Stimulated activated CD8-positive, alpha-beta memory T cell treated with anti-CD3 and anti-CD28 coated beads, Interleukin-15, amount 100 ng/mL, for 4 hours (primary cell): ENCODE measurements at places on chromosomes 4 and X.

GRCh38 chrX:70039758-70040157 lies 10.0 kb downstream of the AWAT2 start:
- no peak for DNase-seq

DNA sequence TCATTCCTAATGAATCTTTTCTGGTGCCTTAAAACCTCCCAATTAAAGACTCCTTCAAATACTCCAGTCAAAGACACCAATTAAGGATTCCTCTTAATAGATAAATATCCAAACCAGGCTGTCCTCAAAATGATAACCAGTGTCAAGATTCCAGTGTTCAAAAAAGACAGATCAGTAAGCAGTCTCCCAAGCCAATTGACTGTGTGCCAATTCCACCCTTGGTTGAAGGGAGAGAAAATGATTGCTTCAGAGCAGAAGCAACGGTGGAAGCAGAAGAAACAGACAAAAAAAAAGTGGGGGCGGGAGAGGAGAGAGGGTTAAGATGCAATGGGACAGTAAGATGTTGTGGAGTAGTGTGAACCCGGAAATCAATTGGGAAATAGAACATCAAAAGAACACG lies 216.0 kb upstream of the FTHL17 start:
- DNase-seq = no peak

GRCh38 chr4:40617872-40618271 lies 11.8 kb downstream of the RBM47 start:
- no peak for DNase-seq

DNA sequence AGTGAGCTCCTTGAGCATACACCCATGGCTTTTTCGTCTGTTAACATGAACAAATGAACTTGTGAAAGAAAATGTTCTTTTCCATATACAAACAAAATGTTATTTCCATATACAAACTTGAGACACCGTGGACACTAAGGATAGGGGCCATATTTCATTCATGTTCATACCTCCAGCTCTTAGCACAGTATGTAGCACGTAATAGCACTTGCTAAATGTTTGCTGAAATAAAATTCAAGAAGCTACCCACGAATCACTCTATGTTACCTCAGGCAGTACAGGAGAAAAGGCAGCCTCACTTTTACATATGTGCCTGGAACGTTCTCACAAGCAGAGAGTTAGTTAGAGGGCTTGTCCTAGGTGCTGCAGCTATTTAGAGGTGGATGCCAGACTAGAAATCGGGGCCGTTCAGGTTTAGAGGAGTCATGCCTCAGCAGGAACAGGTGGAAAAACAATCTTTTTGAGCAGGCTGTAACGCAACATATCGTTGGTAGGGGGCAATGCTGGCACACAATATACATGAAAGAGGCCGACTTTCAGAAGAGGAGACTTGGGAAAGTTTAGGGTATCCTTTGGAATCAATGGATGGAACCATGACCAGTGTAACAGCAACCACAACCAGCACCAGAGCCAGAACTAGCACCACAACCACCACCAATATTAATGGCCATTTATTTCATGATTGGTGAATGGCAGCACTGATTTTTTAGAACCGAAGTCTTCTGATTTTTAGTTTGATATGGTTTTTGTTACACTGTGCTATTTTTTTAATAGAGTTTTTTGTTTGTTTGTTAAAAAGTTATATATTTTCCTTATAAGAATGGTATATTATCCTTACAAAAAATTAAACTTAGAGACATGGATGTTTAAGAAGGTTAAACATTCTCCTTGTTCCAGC lies 14.8 kb upstream of the PAQR3 start:
- DNase-seq = no peak

DNA sequence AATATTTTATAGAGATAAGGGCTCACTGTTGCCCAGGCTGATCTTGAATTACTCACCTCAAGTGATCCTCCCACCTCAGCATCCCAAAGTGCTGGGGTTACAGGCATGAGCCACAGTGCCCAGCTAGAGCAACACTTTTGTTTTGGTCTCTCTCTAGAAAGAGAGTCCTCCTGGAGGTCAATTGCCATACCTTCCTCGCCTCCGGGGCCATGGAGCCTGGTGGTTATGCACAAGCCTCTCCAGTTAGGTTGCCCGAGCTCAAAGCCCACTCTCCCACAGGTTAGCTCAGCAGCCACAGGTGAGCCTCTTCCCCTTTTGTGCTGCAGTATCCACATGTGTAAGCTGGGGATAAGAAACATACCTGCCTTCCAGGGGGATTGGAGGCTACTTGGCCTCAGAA lies 24.2 kb upstream of the MAN2B2 start:
- DNase-seq = no peak

- no peak for DNase-seq
These were observed 47.4 kb upstream of the IL21 start for GRCh38 chr4:122668241-122668640.

DNA sequence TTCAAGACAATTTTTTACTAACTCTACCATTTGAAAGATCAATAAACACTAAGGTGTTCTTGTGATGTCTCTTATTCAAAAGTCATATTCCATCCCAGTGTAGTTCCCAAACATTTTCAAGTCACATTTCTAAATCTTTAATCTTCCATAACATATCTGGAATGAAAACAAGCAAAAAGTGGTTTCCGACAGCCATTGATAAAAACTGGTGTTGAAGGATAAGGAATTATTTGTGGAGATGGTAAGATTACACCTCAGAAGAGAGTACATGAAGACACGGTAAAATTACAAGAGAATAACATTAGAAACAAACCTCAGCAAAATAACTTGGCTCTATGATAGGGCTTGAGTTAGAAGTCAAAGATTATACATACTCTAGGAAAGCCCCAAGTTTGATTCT lies 4.3 kb downstream of the CHIC2 start:
- DNase-seq = no peak

DNA sequence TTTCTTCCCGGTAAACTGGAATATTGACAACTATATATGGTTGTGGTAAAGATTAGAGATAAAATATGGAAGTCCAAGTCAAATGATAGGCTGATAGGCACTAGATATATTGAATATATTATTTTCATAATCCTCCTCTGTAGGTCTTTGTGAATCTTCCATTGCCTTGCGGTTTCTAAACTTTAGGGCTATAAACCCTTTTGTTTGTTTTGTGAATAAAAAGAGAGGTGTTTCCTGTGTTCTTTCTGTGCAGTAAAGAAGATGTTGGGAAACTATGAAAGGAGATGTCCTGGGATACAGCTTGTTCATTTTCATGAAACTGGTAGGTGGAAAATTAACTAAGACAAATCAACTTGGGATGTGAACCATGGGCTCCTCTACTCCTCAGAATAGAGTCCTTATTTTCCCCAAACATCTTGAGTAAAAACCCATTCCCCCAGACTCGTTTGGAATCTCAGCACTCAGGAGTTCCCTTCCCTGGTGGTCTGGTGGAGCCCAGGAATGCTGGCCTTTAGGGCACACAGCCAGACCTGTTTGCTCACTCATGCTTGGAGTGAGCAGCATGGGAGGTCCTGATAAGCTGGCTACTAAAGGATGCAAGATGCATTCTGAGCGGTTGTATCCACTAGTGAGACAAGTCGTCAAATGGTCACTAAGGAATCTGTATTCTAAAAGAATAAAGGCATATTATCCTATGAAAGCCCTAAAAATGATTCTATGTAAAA lies 22.2 kb downstream of the PRDM8 start:
- no peak for DNase-seq

- no peak for DNase-seq
These were observed 22.6 kb upstream of the RBBP7 start for GRCh38 chrX:16892504-16893362.

GRCh38 chrX:40651620-40652223 lies 4.4 kb upstream of the CXorf38 start:
- peak; percentile 24 for DNase-seq

DNA sequence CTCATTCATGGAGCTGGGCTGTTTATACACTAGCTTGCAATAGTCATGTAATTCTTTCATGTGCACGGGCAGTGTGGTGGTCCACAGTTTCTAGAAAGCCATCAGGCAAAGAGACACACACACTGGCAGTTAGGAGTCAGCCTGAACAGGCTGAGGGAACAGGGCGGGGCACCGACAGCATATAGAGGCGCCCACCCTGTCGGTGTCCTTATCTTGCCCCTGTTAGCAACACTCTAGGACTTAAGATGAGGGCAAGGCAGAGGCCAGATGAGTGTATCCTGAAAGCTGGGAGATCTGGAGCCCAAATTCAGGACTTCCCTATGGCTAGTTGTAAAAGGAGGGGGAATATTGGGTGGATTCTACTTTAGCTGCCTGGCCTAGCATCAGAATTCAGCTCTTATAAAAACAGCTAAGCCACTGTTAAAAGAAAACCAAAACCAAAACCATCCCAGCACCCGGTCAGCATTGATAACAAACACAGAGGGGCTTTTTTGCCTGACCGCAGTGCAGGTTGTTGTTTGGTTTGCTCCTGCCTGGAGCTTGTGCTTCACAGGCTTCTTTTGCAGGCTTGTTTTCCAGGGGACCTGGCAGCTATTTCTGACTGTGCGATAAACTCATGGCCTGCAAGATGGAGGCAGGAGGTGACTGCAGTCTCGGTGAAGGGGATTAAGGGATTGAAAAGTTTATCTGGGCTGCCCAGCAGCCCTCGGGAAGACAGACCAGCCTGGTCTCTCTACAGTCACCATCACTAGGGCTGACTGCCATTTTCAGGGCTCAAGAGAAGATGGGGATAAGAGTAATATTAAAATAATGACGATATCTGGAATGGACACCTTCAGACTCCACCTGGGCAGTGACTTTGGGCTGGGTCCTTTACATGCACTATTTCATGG lies 638.9 kb downstream of the MID1IP1 start:
- DNase-seq = no peak

DNA sequence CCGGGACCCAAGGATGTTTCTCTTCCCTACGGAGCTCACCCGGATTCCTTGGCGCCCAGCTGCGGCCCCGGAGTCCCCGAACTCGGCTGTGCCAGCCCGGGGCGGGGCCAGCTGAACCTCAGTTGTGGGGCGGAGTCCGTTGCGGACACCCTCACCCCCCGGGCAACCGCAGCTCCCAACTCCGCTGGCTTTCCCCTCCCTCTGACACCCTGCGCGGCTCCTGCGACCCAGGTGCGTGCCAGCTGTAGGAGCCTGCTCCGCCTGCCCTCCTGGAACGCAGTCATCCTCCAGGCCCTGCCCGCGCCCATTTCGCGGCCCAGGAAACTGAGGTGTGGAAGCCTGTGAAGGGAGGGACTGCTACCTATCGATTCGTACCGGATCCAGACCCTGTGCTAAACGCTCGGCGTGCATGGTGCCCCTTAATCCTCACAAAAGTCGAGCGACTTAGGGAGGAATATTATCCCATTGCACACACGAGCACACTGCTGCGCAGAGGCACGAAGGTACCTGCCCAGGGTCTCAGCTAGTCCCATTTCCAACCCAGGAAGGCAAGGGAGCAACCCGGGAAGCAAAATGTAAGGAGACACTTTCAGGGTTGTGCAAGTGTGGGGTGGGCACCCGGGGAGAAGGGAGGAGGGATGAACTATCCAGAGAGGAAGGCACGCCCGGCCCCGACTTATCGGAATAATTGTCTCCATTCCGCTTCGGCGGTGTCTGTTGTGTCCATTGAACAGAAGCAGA lies 12.3 kb downstream of the MSX1 start:
- no peak for DNase-seq

DNA sequence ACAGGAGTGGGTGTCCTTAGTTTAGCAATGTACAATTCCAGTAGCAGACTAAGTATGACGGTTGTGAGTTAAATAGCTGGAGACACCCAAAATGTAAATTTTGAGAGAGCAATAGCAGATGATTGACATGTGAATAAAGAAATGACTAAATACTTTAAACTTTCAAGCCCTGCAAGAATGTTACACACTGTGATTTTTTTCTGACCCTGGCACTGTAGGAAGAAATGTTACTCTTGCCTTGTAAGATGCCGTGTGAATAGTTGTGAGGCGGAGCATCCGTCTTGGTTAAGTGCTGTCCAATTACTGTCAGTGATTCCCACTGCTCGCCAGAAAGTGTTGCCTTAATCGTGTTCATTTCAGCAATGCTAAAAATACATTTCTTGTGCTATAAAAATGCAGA lies 1248.1 kb downstream of the RAPGEF2 start:
- DNase-seq = no peak

DNA sequence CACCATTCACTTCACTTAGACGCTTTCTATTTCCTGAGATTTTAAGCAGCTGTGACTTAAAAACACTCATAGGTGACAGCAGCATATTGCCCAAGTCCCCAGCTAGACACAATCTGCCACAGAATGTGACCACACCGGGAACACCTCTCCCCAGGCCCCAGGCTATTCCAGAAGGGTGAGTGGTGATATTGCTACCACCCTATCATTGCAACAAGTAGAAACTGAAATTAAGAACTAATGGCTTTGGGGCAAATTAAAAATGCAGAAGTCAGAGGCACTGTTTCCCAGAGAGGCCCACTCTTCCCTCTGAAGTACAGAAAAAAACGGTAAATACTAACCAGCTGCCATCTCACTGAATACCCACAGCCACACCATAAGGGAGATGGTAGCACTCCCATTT lies 35.0 kb downstream of the QDPR start:
- no peak for DNase-seq

- DNase-seq = peak; percentile 8
These were observed 80.2 kb upstream of the CBLL2 start for GRCh38 chrX:22192419-22193060.

DNA sequence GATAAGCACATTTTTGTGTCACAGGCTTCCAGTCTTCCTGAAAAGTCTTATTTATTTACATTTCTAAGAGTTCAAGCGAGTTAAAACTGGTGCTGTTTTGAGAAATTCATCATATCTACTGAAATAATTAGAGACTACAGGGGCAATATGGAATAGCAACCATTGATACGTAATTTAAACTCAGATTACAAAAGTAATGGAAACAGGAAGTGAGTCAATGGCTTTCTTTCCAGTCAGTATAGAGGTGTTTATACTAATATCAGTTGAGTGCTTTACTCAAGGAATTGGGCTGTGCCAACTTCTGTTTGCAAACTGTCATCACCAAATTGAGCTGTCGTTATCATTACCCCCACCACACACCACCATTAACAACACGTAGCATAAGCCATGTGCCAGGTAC lies 222.7 kb downstream of the COL25A1 start:
- DNase-seq = no peak

GRCh38 chr4:4521731-4522130 lies 20.1 kb downstream of the STX18 start:
- no peak for DNase-seq

DNA sequence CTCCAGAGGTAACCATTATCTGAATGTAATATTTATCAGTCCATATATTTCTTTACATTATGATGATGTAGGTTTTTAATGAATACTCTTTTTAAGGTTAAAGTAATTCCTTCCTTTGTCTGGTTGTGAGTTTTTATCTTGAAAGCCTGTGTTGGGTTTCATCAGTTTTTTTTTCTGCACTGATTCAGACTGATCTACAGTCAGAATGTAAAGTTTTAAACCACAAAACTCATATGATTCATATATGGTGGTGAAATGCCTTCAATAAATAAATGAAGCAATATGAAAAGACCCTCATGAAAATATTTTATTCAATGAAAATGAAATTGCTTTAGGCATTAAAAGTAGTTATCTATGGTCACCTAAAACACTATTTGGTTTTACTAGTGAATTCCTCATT lies 47.1 kb downstream of the SORBS2 start:
- DNase-seq = no peak

GRCh38 chr4:145557720-145558119 lies 61.5 kb upstream of the MMAA start:
- peak; percentile 8 for DNase-seq

- DNase-seq = no peak
These were observed 13.7 kb downstream of the SEPTIN11 start for GRCh38 chr4:76963131-76963750.

- DNase-seq = no peak
These were observed 160.3 kb upstream of the RASGEF1B start for GRCh38 chr4:81631958-81632441.

- no peak for DNase-seq
These were observed 78.5 kb downstream of the MSN start for GRCh38 chrX:65745992-65746391.

GRCh38 chr4:174789657-174790056 lies 39.4 kb downstream of the GLRA3 start:
- no peak for DNase-seq
